ENCODE measurements at places on chromosomes 1 and 21.

- DNase-seq, result no peak
These were observed 29.2 kb upstream of the KIF1B start for GRCh38 chr1:10181154-10181553.

DNA sequence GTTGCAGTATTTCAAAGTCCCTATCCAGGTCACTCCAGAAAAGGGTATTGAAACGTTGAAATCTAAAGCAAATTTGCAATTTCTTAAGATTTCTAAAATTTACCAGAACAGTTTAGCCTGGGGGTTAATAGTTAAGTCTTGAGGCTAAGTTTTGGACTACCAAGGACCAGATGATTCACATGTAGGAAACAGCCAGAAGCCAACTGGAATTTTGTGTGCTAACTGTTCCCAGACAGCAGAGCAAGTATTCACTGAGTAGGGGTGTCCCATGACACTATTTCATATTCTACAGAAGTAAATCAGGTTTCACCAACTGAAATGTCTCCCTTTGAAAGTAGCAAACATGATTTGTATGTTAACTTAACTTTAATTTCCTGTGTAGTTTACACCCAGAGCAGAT, 11.5 kb upstream of the C1orf105 start:
- no peak for DNase-seq

GRCh38 chr1:240090957-240091600, 604 bp upstream of the FMN2 start:
- DNase-seq, result peak; percentile 34

- no peak for DNase-seq
These were observed 346.8 kb downstream of the RRAGC start for GRCh38 chr1:38512789-38513188.

DNA sequence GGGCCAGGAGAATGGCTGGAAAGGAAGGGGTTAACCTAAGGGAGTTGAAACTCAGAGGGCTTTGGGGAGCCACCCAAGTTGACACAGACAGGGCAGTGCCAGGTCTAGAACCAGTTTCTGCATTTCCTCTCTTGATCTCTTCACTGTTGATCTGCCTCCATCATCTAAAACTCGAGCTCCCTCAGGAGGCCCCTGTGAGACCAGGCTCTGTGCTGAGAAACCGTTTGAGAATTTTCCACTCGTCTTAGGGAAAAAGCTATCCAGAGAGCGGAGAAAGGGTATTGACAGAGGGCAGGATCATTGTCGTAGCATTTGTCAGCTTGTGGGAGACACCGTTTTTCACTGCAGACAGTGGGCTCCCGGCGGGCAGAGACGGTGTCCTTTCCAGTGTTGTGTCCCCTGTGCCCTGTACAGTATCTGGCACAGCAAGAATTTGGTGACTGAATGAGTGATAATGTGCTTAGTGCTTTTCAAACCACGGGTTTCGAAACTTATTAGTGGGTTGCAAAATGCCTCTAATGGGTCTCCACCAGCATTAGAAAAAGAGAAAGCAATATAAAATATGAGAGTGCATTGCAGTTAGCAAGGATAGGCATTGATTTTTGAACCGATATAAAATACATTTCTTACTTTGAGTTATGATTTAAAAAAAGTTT, 31.1 kb downstream of the PROK1 start:
- DNase-seq, result no peak

- DNase-seq, result no peak
These were observed 39.0 kb upstream of the USH2A start for GRCh38 chr1:216462066-216462775.

- no peak for DNase-seq
These were observed 17.9 kb downstream of the CSTB start for GRCh38 chr21:43758111-43758641.

DNA sequence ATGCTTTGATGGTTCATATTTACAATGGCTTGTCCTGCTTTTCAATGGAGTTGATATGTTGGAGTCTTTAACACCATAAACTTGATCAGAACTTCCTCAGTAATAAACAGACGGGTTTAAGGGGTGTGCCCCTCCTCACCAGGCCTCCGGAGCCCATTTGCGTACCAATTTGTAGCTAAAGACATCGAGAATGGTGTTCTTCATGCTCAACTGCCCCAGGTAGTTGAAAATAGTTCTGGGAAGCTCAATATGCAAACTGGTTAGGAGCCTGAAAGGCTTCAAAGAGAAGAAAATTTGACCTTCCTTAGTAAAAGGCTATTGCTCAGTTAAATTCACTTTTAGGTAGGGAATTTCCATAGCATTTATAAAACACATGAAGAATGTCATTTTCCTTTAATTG, 68.1 kb upstream of the RRP15 start:
- DNase-seq, result no peak

GRCh38 chr1:63322114-63322943, at the start of gene FOXD3:
Gene FOXD3, plus strand, starts transcription at chr1:63322567. Its CDS starts 492 bp downstream, at chr1:63323059.
- peak; percentile 72 for DNase-seq

DNA sequence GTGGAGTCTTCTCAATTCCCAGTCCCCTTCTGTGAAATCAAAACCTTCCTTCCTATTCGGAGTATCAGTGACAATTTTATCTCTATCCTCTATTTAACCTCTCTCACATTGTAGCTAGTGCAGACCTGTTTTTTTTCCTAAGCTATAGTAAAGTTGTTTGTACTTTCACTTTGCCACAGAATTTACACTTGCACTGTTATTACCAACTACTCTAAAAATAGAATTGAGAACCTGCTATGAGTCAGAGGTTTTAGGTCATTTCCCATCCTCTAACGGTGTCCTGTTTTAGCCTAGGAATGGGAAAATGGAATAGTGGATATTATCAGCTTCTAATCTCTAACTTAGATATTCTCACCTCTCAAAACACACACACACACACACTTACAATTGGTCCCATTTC, 862.7 kb downstream of the NCAM2 start:
- no peak for DNase-seq

DNA sequence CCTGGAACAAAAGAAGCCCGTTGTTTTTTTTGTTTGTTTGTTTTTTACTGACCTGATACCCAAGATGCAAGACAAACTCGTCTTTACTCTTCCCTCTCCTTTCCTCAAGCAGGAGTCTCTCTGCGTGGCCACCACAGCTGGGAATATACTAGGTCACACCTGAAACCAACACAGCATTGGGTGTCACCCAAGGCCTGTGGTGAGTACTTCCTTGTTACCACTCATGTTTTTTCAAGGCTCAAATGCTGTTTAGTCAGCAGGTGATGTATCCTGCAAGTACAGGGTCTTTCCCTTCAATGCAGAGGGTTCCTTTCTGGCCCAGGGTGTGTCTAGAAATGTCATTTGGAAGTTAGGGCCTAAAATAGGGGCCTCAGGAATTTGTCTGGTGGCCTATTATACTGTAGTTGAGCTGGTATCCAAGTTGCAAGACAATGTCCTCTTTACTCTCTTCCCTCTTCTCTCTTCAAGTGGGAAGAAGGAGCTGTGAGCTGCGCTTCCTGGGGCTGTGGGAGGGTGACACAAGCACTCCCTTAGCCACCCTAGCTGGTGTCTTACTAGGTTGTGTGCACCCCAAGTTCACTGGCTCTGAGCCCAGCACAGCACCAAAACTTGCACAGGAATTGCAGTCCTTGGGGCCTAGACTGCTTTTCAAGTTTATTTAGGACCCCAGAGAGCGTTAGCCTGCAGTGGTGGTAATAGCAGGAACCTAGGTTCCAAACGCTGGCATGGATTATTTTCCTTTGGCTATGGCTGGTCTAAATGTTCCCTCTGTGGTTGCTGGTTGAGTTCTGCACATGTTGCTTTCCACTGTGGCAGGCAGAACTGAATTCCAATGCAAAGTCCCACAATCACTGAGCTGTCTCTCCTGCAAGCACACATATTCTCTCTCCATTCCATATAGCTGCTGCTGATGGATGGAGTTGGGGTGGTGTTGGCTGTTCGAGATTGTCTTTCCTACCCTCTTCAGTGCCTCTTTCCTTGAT, 91.4 kb upstream of the LYPLAL1 start:
- DNase-seq, result no peak

DNA sequence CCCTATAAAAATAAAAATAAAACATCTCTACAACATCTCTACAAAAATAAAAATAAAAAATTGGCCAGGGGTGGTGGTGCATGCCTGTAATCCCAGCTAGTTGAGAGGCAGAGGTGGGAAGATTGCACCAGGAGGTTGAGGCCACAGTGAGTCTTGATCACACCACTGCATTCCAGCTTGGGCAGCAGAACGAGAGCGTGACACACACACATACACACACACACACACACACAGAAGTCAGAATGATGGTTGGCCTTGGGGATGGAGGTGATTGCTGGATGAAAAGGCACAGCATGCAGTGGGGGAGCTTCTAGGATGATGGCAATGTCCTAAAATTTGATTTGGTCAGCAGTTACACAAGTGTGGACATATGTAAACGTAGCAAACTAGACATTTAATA, 69.7 kb upstream of the SOD1 start:
- no peak for DNase-seq

DNA sequence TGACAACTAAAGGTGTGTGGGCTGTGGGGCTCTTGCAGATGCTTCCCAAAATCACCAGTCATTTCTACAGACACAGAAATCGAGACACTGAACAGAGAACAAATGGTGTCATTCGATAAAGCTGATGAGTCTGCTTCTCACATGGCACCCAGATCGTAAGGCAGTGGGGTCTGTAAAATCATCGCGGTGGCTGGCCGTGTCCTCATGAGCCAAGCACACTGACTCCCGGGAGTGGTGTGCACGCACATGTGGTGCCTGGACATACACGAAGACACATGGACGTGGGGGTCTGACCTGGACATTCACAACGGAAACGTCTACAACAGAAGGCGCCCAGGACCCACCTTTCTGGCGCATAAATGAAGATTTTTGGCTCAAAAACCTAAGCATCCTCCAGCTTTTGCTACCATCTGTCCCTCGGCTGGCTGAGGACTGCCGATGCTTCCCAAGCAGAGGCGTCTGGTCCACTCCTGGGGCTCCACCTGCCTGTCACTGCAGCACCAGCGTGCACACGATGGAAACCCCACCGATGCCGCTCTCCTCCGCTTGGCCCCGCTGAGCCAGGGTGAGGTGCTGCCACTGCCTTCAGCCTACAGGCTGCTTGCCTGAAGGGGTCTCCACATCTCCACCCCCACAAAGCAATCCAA, 6.8 kb downstream of the SMIM1 start:
- DNase-seq, result no peak

GRCh38 chr1:230073371-230074035, 6.5 kb downstream of the GALNT2 start:
- DNase-seq, result no peak

GRCh38 chr21:42661688-42662429, 8.4 kb downstream of the PDE9A start:
- DNase-seq, result no peak

- DNase-seq, result no peak
These were observed 5.1 kb downstream of the LRRN2 start for GRCh38 chr1:204680461-204680860.

DNA sequence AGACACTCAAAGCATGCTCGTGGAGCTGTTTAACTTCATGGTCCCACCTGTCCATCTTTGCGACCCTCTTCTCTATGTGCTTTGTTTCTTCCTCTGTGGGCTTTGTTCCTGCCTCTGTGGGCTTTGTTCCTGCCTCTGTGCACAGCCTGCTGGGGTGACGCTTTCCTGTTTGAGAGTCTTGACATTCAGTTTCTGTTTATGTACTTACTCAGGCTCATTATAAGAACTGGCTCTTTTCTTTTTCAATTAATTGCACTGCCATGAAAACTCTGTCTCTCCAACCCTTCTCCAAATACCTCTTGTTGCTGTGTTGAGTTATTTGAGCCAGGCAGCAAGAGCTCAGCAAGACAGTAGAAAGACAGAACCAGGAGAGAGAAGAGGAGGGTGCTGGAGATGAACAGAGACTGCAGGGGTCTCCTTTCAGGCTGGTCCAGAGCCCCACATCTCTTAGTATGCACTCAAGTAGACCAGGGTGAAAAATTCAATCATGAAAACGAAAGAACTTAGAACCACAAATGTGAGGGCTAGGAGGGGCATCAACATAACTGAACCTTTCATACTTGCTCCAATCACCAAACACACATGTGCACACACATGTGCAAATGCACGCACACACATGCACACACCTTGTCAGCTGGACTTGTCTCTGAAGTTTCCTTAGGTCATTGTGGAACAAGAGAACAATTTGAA, 88.3 kb upstream of the SGIP1 start:
- no peak for DNase-seq

- no peak for DNase-seq
These were observed at the start of gene RNF207 for GRCh38 chr1:6205849-6206519. Gene RNF207, plus strand, starts transcription at chr1:6206119. Its CDS starts 417 bp downstream, at chr1:6206536.

GRCh38 chr1:64505944-64506655, 36.2 kb downstream of the CACHD1 start:
- peak; percentile 91 for DNase-seq

GRCh38 chr1:72105201-72105600, 177.1 kb downstream of the NEGR1 start:
- no peak for DNase-seq

DNA sequence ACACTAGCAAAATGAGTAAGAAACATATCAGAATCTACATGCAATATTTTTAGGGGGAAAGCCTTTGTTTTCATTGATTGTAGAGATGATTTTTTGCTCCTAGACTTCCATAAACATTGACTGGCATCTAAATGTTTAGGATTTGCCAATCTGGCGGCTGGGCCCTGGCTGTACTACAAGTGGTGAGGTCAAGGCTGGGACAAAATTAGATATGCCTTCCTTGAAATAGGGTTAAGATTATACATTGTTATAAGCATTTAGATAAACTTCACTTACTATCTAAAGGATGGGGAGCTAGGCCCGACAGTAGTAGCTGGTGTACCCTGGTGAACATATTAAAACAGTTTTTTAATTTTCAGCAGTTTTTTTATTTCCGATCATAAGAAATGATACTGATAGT, 5.2 kb downstream of the NFIA start:
- DNase-seq, result no peak

- DNase-seq, result no peak
These were observed 61.0 kb downstream of the POFUT2 start for GRCh38 chr21:45226540-45227326.

GRCh38 chr1:66932291-66932690, 7.5 kb downstream of the MIER1 start:
- no peak for DNase-seq

- peak; percentile 92 for DNase-seq
These were observed 63.4 kb downstream of the B3GALT5 start for GRCh38 chr21:39675993-39676661.

DNA sequence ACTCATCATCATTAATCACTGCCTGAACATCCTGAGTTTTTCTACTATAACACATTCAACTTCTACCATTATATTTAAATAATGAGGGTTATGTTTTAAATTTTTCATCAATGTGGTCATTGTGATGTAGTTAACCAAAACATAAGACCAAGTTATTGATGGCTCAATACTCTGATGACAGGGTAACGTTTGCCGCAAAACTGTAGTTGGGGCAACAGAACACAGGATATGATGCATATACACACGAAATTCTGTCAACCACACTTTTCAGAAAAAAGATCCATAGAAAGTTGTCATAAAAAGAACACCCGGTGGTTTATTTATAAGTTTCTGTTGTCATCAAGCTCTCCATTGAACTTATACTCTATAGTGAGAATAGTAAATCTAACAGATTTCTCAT, 121.7 kb upstream of the COL11A1 start:
- DNase-seq, result no peak

DNA sequence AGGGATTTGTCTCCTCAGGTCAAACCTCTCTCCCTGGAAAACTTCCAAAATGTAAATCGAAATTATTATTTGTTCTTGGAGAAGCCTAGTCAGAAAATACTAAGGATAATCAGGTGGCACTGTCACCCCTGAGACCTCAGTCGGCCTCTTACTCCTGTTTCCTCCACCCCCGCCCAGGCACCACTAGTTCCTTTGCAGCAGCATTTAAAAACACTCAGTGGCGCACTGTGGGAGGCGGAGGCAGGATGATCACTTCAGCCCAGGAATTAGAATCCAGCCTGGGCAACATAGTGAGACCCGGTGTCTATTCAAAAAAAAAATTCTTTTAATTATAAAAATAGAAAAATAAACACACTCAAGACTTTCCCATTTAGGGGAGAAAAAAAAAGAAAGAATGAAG, 18.0 kb upstream of the IFNAR2 start:
- no peak for DNase-seq
